ENCODE measurements at places on chromosomes 5 and 9.
A peak's percentile ranks its signal among the peaks of the same experiment; 100 is the strongest.

GRCh38 chr9:86486891-86487837, 133.0 kb upstream of the TUT7 start:
- peak; percentile 35 for DNase-seq

DNA sequence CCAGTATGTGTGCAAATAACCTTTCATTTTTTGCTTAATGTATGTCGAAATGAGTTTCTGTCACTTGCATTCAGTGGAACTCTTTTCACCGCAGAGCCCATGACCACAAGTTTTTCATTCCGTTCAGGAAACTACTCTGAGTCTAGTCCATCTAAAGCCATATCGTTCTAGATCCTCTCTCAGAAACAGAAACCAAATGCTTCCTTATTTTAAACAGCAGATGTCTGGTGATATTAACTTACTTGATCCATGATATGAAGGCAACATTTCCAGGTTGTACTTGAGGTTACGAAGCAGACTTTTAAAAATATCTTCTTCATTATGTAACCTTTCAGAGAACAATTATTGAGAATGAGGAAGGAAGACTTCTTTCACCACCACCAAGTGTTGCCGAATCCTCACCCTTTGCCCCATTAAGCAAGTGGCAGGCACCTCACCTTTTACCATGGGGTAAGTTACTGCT, 72.4 kb upstream of the GNAQ start:
- DNase-seq = no peak

- no peak for DNase-seq
These were observed 7.0 kb downstream of the SCAMP1 start for GRCh38 chr5:78367318-78367991.

DNA sequence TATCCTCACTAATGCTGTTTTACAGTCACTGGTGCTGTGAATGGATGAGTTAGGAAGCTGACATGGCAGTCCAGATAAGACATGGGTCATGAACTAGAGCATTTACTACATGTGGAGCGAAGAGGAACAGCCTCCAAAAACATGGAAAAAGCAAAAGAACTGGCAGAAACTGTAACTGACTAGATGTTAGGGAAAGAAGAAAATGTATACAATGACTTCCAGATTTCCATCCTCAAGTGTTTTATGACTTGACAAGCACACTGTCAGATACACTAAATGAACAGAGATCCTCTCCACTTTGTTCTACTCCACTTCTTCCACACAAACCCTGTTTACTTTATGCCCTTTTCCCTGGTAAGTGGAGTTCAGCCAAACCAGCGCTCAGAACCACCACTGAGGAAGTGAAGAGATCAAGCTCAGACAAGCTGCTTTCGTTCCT, 11.5 kb downstream of the HMGCS1 start:
- DNase-seq = no peak

- DNase-seq = no peak
These were observed 236.2 kb downstream of the SAXO1 start for GRCh38 chr9:18796696-18797270.

- no peak for DNase-seq
These were observed 39.9 kb downstream of the STXBP1 start for GRCh38 chr9:127651697-127652610.

DNA sequence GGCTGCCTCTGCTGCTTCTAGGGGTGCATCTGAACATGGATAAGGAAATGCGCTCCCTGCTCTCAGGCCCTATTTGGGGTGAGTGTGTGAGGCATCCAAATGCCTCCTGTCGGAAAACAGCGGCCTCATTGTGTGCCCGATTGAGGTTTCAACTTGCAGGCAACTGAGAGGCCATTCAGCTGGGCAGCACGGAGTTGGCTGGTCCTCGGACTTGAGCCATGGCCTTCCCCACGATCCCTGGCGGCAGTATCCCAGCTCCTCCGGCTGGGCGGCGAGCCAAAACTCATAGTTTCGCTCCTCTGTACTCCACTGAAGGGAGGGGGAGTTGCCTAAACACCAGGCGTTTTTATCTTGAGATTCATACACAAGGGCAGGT, 597.3 kb upstream of the SGCD start:
- DNase-seq = no peak
